ENCODE measurements at places on chromosomes 2 and 18.

- no peak for DNase-seq
Observed at GRCh38 chr2:186542002-186542401, 47.9 kb upstream of the ITGAV start.

- no peak for DNase-seq
Observed at GRCh38 chr2:26901326-26902183, 53.6 kb downstream of the DPYSL5 start.

GRCh38 chr2:13560322-13560721 lies 843.6 kb downstream of the TRIB2 start:
- DNase-seq, result no peak

DNA sequence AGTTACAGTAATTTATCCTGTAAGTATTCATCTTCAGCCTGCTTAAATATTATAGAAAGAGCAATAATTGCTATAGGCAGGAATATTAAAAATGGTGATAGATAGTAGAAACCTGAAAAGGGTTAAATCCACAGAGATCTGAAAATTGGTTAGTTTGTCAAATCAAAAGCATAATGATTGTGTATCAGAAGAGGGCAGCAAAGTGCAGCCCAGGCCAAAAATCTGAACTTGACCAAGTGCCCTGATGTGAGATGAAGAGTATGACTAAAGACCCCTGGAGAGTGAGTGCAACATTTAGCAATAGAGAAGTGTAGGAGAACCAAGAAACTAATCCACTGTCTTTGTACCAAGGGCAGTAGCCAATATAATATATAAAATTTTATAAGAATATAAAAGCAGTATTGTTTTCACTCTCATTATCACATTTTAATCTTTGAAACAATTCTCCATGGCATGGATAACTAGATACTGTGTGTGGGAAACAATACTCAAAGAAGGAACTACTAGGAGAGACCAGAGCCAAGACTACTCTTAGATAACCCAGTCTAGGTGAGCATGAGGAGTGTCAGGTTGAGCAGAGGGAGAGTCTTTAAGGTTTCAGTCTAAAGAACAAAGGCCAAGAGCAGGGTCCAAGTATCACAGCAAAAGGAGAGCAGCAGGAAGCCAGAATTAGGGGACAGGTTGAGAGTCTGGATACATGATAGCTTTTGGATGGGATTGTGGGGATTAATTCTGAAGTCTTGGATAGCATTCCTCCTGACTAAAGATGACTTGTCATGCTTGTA lies 148.7 kb downstream of the CALCRL start:
- DNase-seq, result no peak

- no peak for DNase-seq
Observed at GRCh38 chr2:37392428-37392827, 48.0 kb downstream of the QPCT start.

- no peak for DNase-seq
Observed at GRCh38 chr2:226030369-226030768, 630.9 kb downstream of the NYAP2 start.

- DNase-seq, result no peak
Observed at GRCh38 chr2:241820625-241821384, 11.8 kb downstream of the NEU4 start.

DNA sequence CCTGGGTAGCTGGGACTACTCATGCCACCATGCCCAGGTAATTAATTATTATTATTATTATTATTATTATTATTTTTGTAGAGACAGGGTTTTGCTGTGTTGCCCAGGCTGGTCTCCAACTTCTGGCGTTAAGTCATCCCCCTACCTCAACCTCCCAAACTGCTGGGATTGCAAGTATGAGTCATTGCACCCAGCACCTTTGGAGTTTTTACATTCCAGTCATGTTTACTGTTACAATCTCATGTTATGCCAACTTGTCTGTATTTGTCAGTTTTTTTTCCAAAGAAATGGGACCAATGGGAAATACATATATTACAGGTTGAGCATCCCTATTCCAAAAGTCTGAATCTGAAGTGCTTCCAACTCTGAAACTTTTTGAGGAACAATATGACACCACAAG lies 903.8 kb downstream of the SLC4A3 start:
- no peak for DNase-seq

- no peak for DNase-seq
Observed at GRCh38 chr2:140257692-140258300, 1477.6 kb upstream of the NXPH2 start.

- no peak for DNase-seq
Observed at GRCh38 chr2:30860003-30860725, 52.9 kb upstream of the CAPN13 start.

GRCh38 chr2:3885629-3886628 lies 182.6 kb downstream of the DCDC2C start:
- DNase-seq, result no peak

- DNase-seq, result no peak
Observed at GRCh38 chr2:232386740-232387450, 8.3 kb downstream of the ALPP start.

DNA sequence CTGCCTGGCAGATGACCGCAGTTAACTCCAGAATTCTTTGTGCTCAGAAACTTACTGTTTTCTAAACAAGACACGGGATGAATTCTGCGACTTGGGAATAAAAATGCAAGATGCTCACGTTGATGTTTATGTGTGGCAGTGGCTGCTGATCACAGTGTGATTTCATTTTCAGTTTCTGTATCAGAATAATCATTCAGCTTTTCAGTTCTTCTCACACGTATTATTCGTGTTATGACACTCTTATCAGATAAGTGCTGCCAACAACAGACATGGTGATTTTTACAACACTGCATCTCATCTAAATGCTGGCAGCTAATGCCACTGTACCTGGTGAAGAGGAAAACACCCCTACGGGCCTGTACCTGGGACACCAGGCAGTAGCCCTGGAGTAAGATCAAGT lies 272.9 kb upstream of the REV1 start:
- no peak for DNase-seq

DNA sequence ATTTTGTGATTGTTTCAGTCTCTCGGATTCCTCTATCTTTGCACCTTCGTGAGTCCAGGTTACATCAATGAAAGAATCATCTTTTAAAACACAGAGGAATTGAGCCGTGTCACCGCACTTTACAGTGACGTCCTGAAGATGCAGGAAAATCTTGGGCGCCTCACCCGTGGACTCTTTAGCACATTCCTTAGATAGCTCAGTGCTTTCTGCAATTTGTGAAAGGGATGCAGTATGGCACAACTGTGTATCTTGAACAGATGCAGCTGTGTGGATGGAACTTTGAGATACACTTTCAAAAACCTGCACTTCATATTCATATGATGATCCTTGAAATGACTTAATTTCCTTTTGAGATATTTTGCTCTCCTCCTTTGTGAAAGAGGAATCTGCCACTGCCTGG lies 50.9 kb downstream of the TTN start:
- no peak for DNase-seq

- no peak for DNase-seq
Observed at GRCh38 chr18:78487649-78488048, 492.0 kb upstream of the SALL3 start.
